CD8-positive, alpha-beta memory T cell (primary cell): ENCODE measurements at places on chromosomes 7 and 10.

DNA sequence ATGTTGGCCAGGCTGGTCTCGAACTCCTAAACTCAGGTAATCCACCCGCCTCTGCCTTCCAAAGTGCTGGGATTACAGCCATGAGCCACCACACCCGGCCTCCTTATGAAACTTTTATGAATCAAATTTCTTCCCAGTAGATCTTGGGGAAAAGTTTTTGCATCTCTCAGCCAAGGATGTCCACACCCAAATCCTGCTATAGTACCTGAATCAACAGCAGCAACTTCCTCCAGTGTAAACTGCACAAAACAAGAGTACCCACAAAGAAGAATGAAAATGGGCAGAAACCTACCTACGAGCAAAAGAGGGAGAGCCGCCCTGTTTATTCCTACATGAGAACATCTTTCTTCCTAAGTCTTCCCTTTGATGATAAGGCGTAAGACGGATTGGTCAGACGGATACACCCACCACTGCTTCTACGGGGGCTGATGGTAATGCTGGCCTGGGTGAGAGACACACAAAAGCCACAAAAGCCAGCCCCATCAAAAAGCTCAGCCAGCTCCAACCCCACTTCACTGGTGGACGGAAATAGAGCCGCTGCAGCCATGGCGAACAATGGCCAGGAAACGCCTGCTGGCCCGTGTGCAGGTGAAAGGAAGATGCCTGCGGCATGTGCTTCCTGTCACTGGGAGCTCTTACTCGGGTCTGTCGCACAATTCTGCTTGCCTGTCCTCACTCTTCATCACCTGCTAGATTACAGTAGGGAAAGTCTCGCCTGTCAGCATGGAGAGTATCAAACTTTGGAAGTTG, 10.4 kb downstream of the JCAD start:
- peak overlapping the region; percentile 7 for H3K4me3 ChIP-seq
- DNase-seq = no peak
- peaks cover 21% of the 10 kb centered on the region for H3K4me1 ChIP-seq
- H3K27me3 ChIP-seq = peaks cover 31% of the 10 kb centered on the region
- H3K27ac ChIP-seq = no peak overlapping the region

GRCh38 chr10:2619916-2620315, 447.4 kb upstream of the PFKP start:
- H3K27ac ChIP-seq = no peak overlapping the region
- no peaks in the 10 kb centered on the region for H3K4me1 ChIP-seq
- H3K36me3 ChIP-seq = no peaks in the 10 kb centered on the region
- H3K27me3 ChIP-seq = no peaks in the 10 kb centered on the region

- DNase-seq = no peak
- H3K4me1 ChIP-seq = no peaks in the 10 kb centered on the region
- H3K27me3 ChIP-seq = no peaks in the 10 kb centered on the region
- no peak overlapping the region for H3K27ac ChIP-seq
- H3K36me3 ChIP-seq = no peaks in the 10 kb centered on the region
- H3K4me3 ChIP-seq = no peak overlapping the region
Measured at GRCh38 chr7:44183386-44183785, 5.9 kb downstream of the GCK start.

- H3K4me3 ChIP-seq = no peak overlapping the region
- no peaks in the 10 kb centered on the region for H3K27me3 ChIP-seq
- no peaks in the 10 kb centered on the region for H3K36me3 ChIP-seq
- H3K27ac ChIP-seq = no peak overlapping the region
- no peaks in the 10 kb centered on the region for H3K4me1 ChIP-seq
Measured at GRCh38 chr7:135537453-135537852, 20.3 kb upstream of the NUP205 start.

- no peaks in the 10 kb centered on the region for H3K36me3 ChIP-seq
- H3K27ac ChIP-seq = peak overlapping the region; percentile 59
- DNase-seq = no peak
- no peak overlapping the region for H3K4me3 ChIP-seq
Measured at GRCh38 chr10:117004227-117005025, 561 bp downstream of the SHTN1 start.

DNA sequence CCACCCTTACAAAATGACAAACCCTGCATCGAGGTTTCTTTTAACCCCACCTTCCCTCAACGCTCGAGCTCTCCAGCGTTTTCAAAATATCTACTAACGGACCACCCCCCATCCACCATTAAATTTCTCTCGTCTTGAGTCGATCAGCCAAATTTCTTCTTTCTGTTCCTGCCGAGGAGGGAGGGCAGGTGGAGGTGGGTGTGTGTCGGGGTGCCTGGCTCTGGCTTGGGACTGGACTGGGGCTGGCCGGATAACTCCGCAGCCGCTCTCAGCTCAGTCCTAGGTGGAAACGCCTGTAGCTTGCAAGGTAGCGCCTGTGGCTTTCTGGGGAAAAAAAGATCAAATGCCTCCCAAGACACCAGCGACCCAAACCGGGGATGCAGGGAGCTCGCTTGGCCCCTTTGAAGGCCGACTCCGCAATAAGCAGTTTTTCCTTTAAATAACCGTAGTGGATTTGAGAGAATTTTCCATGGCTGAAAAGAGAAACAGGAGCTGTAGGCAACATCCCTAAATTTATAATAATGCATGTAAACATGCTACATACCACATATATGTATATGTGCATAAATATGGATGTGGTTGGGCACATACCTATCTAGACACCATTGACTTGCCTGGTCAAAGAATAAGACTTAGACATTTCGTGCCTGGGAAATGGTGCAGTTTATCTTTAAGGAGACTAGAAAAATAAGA, 1.9 kb upstream of the TMEM178B start:
- no peak for DNase-seq
- H3K27me3 ChIP-seq = peaks cover 28% of the 10 kb centered on the region
- H3K4me3 ChIP-seq = peak overlapping the region; percentile 21
- H3K4me1 ChIP-seq = peaks cover 13% of the 10 kb centered on the region
- no peak overlapping the region for H3K27ac ChIP-seq

- DNase-seq = no peak
- no peaks in the 10 kb centered on the region for H3K4me1 ChIP-seq
- no peak overlapping the region for H3K4me3 ChIP-seq
- no peaks in the 10 kb centered on the region for H3K36me3 ChIP-seq
Measured at GRCh38 chr7:144001543-144001942, 1.4 kb downstream of the OR6B1 start.

GRCh38 chr7:83751217-83751616, 102.3 kb upstream of the SEMA3E start:
- no peaks in the 10 kb centered on the region for H3K27me3 ChIP-seq
- H3K36me3 ChIP-seq = no peaks in the 10 kb centered on the region
- H3K4me3 ChIP-seq = no peak overlapping the region
- no peaks in the 10 kb centered on the region for H3K4me1 ChIP-seq
- H3K27ac ChIP-seq = no peak overlapping the region

- no peak overlapping the region for H3K27ac ChIP-seq
- H3K27me3 ChIP-seq = no peaks in the 10 kb centered on the region
- DNase-seq = no peak
Measured at GRCh38 chr10:1551636-1552338, 185.5 kb downstream of the ADARB2 start.

DNA sequence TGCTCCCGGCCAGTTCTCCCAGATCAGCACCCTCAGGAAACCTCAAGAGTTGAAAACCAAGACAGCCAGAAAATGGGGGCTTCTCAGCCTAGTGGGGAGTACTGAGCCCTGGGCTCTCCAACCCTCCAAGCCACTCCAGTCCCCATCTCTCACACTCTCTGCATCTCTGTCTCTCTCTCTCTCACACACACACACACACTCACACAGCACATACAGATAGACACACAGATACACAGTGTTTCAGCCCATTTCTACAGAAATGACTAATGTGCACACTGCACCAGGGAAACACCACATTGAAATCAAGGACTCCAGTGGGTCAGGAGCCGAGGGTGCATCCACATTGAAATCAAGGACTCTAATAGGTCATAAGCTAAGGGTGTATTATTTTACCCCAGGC, 107.5 kb downstream of the MKI67 start:
- H3K36me3 ChIP-seq = no peaks in the 10 kb centered on the region
- no peak overlapping the region for H3K4me3 ChIP-seq
- H3K4me1 ChIP-seq = no peaks in the 10 kb centered on the region
- no peaks in the 10 kb centered on the region for H3K27me3 ChIP-seq
- H3K27ac ChIP-seq = no peak overlapping the region

DNA sequence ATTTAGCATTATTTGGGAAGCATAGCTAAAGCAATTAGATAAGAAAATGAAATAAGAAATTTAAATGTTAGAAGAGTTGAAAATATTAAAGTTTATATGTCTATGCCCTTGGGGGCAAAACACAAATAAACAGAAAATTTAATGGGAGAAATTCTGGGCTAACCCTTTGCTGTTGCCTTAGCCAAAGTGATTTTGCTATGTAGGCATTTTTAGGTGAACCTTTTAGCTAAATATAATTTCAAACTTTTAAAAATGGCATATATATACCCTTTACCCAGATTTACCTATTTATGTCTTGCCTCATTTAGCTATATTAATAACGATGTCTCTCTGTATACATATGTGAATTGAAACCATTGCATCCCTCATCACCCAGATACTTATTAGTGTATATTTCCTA, 20.1 kb downstream of the NFE2L3 start:
- H3K27ac ChIP-seq = no peak overlapping the region
- DNase-seq = no peak
- no peaks in the 10 kb centered on the region for H3K27me3 ChIP-seq
- no peak overlapping the region for H3K4me3 ChIP-seq

DNA sequence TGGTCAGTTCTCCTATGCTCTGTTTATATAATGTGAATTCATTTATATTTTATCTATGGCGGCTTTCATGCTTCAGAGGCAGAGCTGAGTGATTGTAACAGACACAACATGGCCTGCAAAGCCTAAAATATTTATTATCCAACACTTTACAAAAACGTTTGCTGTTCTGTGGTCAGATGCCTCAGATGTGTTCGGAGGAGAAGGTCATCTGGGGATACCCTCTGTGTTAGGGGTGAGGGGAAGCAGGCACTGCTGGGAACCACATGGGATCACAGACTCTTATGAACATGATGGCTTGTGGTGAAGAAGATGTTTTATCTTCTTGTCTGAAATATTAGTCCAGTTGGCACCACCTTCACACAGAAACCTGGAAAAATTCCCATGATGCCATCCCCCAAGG, 203.4 kb downstream of the PHTF2 start:
- no peak overlapping the region for H3K4me3 ChIP-seq
- no peak for DNase-seq
- H3K27me3 ChIP-seq = no peaks in the 10 kb centered on the region

DNA sequence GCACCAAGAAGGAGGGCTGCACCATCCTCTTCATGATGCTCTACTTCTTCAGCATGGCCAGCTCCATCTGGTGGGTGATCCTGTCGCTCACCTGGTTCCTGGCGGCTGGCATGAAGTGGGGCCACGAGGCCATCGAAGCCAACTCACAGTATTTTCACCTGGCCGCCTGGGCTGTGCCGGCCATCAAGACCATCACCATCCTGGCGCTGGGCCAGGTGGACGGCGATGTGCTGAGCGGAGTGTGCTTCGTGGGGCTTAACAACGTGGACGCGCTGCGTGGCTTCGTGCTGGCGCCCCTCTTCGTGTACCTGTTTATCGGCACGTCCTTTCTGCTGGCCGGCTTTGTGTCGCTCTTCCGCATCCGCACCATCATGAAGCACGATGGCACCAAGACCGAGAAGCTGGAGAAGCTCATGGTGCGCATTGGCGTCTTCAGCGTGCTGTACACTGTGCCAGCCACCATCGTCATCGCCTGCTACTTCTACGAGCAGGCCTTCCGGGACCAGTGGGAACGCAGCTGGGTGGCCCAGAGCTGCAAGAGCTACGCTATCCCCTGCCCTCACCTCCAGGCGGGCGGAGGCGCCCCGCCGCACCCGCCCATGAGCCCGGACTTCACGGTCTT, 1.9 kb downstream of the FZD1 start:
- no peaks in the 10 kb centered on the region for H3K4me1 ChIP-seq
- H3K27ac ChIP-seq = no peak overlapping the region
- no peak for DNase-seq
- H3K36me3 ChIP-seq = no peaks in the 10 kb centered on the region
- peaks cover 10% of the 10 kb centered on the region for H3K27me3 ChIP-seq
- H3K4me3 ChIP-seq = no peak overlapping the region

GRCh38 chr10:36381748-36382147, 739.7 kb upstream of the FZD8 start:
- H3K27me3 ChIP-seq = no peaks in the 10 kb centered on the region
- no peak overlapping the region for H3K4me3 ChIP-seq
- no peak overlapping the region for H3K27ac ChIP-seq
- no peak for DNase-seq
- no peaks in the 10 kb centered on the region for H3K36me3 ChIP-seq

GRCh38 chr10:77109351-77109994, 528.1 kb downstream of the KCNMA1 start:
- no peak for DNase-seq
- H3K27ac ChIP-seq = no peak overlapping the region
- no peaks in the 10 kb centered on the region for H3K36me3 ChIP-seq

- no peak overlapping the region for H3K4me3 ChIP-seq
- H3K27me3 ChIP-seq = no peaks in the 10 kb centered on the region
- H3K4me1 ChIP-seq = no peaks in the 10 kb centered on the region
- H3K27ac ChIP-seq = no peak overlapping the region
- no peak for DNase-seq
- no peaks in the 10 kb centered on the region for H3K36me3 ChIP-seq
Measured at GRCh38 chr7:42144604-42145003, 92.4 kb downstream of the GLI3 start.

DNA sequence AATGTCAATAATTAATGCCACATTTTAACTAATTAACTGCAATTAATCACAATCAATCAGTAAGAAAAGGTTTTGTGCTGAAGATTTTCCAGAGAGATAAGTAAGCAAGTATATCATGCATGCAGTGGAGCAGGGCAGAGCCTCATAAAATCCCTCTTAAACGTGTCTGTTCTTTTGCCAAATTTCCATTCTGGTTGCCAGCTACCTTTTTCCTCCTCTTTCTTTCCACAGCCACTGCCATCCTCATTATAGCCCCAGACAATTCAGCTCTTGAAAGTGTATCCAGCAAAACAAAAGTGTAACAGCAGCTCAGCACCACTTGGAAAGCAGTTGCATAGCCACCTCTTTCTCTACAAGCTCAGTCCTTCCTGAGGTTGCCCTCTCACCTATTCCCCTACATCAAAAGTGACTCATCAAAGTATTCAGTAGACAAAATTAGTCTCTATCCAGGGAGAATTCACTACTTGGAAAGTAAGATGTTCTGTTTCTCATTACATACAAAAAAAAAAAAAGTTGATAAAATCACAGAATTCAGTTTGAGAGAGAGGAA, 26.9 kb upstream of the EPHB6 start:
- no peak for DNase-seq
- no peaks in the 10 kb centered on the region for H3K36me3 ChIP-seq
- H3K27ac ChIP-seq = no peak overlapping the region
- no peak overlapping the region for H3K4me3 ChIP-seq
- no peaks in the 10 kb centered on the region for H3K27me3 ChIP-seq

- no peak for DNase-seq
- H3K36me3 ChIP-seq = no peaks in the 10 kb centered on the region
- H3K4me3 ChIP-seq = no peak overlapping the region
- no peaks in the 10 kb centered on the region for H3K27me3 ChIP-seq
- H3K4me1 ChIP-seq = no peaks in the 10 kb centered on the region
Measured at GRCh38 chr10:77461636-77462296, 175.8 kb downstream of the KCNMA1 start.

DNA sequence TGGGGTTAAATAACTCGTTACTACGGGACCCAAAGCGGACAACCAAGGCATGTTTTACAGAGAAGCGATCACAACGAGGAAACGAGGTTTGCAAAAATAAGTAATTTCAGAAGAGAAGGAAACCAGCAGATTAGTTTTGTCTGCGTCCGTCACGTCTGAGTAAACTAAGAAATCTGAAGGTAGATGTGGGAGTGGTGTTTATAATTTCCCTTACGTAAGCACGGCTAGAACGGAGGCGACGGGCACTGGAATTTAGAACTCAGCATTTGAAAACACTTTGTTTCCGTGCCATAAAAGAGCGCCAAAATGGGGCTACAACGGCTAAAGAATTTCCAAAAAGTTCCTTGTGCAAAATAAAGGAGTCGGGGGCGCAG, 718 bp upstream of the UMAD1 start:
- H3K36me3 ChIP-seq = peaks cover 5% of the 10 kb centered on the region
- H3K27me3 ChIP-seq = no peaks in the 10 kb centered on the region
- peak; percentile 29 for DNase-seq
